Psoas muscle (tissue), 8 donors: ENCODE measurements at places on chromosomes 7 and 10. TPM values are rescaled to one million over a fixed set of nuclear protein-coding genes. Genes with fewer than 3 reads are reported as not detected.
A peak's percentile ranks its signal among the peaks of the same experiment; 100 is the strongest.

TYW1B gene
- 1.1 TPM for polyA plus RNA-seq

MRC1 gene
- polyA plus RNA-seq: 1.6 TPM

OR2A7 gene
- 0.06 TPM for polyA plus RNA-seq

LGI1 gene
- polyA plus RNA-seq: 1.4 TPM

FIGNL1 gene
- polyA plus RNA-seq: 2.7 TPM

PON1 gene
- 0.04 TPM for polyA plus RNA-seq

SHH gene
- polyA plus RNA-seq: not detected

CAMK2B gene
- 14.5 TPM for polyA plus RNA-seq

FFAR4 gene
- polyA plus RNA-seq: 0.01 TPM

CYP2C19 gene
- 0.04 TPM for polyA plus RNA-seq

- DNase-seq: peak; percentile 15
Measured at GRCh38 chr7:138837627-138838026, 39.6 kb upstream of the ATP6V0A4 start.

DNA sequence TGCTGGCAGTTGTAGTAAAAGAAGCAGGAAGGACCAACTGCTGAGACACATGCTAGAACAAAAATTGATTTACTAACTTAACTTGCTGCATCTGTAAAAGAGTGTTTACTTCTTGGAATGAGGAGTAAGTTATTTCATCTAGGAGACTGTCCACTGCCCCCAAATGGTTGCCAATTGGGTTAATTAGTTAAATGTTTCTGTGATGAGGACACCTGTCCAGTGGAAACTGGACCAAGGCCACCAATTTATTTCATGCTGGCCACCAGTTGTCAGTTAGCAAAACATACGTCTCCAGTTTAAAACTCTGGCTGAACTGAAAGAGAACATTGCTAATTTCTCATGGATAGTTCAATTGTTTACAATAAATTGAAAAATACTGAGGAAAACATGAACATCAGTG, 191.7 kb downstream of the PPP1R9A start:
- DNase-seq: no peak

DNA sequence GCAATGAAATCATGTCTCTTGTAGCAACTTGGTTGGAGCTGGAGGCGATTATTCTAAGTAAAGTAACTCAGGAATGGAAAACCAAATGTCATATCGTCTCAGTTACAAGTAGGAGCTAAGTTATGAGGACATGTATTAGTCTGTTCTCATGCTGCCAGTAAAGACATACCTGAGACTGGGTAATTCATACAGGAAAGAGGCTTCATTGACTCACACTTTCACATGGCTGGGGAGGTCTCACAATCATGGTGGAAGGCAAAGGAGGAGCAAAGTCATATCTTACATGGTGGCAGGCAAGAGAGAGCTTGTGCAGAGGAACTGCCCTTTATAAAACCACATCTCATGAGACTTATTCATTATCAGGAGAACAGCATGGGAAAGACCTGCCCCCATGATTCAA, 370.1 kb upstream of the PRKCQ start:
- no peak for DNase-seq

DNA sequence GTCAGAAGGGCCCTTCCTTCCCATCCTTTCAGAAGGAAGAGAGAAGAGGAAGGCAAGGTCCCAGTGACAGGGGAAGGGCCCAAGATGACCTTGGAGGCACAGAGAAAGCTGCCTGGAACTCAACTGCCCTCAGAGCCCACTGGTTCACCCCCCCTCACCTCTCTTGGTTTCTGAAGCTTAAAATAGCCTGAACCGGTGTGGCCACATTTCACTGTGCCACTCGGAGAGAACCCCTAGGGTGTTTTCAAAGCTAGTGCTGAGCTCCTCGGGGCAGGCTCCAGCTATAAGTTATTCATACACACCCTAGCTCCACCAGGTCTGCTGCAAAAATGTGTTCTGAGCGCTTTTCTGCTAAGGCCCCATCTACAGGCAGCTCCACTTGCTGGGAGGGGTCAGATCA, 60.9 kb upstream of the ADRB1 start:
- no peak for DNase-seq

- no peak for DNase-seq
Measured at GRCh38 chr10:14879124-14879927, 660 bp downstream of the SUV39H2 start.

- peak; percentile 20 for DNase-seq
Measured at GRCh38 chr7:158264881-158265742, 322.5 kb downstream of the PTPRN2 start.

DNA sequence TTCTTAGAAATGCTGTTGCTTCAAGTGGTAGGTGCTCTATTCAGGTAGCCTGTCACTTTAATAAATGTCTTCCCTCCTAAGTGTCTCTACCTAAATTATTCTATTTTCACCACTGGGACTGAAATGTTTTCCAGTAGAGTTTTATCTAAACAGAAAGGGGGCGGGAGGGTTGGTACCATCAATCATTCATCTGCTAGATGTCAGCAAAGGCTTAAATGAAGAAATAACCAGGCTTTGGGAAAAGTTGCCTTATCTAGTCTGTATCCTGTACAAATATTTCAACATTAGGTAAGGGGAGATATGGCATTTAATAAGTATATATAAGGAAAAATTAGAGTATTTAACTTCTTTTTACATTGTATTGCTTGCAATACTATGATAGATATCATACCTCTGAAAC, 51.8 kb downstream of the VTI1A start:
- no peak for DNase-seq

DNA sequence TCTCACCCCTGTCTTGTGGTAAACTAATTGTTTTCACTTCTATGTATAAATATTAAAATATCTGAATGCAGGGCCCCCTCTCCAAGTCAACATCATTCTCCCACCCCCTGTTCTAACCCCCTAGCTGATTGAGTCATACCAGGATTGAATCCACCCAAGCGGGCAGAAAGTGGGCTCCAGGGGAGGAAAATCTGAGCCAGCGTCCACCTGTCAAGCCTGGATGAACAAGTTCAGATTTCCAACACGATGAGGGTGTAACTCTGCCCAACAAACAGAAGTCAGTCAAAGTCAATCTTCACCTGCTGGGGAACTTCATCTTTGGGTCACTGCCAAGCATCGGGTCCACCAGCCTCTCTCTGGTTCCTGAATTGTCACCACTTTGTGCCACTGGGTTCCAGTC, 162.9 kb upstream of the CELF2 start:
- no peak for DNase-seq

- no peak for DNase-seq
Measured at GRCh38 chr10:127953876-127954275, 47.0 kb downstream of the PTPRE start.

GRCh38 chr10:22997096-22997495, 69.2 kb downstream of the ARMC3 start:
- DNase-seq: no peak

GRCh38 chr7:75638594-75639070, 100.1 kb downstream of the HIP1 start:
- DNase-seq: peak; percentile 68

DNA sequence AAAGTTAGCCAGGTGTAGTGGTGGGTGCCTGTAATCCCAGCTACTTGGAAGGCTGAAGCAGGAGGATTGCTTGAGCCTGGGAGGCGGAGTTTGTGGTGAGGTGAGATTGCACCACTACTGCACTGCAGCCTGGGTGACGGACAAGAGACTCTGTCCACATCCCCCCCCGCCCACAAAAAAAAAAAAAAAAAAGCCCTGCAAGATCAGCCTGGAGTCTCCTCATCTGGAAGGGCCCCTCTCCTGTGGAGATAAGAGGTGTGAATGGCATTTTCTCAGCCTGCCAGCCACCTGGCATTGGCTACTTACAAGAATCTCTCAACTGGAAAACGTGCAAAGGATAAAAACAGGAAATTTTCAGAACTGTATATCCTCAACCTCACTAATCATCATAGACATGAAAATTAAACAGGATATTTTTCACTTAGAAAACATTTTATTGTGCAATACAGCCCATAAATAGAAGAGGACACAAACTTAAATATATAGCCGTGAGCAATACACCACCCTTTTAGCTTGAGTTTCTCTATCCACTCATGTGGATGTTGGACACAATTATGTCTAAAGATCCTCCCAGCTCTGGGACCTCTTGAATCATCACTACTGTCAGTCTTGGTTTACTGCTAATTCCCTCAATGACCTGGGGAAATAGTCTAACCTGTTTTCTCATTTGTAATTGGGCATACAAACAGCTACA, 11.3 kb upstream of the TSPAN15 start:
- no peak for DNase-seq

DNA sequence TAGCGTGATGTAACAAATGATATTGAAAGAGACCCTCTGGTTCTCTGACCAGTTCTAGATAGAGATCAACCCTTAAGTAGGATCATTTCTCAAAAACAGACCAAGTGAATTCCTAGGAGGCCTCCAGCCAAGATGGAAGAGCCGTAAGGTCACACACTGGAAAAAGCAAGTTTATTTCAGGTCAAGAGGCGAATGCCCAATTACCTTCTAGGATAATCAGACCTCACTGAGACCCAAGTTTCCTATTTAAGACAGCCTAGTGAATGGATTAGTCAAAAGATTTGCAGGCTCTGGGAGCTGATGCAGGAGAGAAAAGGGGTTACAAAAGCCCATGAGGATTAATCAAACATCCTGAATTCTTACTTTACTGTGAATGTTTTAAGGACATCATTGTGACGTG, 486.1 kb upstream of the NRP1 start:
- no peak for DNase-seq

- peak; percentile 65 for DNase-seq
Measured at GRCh38 chr10:83539528-83540308, 599.6 kb upstream of the GHITM start.

DNA sequence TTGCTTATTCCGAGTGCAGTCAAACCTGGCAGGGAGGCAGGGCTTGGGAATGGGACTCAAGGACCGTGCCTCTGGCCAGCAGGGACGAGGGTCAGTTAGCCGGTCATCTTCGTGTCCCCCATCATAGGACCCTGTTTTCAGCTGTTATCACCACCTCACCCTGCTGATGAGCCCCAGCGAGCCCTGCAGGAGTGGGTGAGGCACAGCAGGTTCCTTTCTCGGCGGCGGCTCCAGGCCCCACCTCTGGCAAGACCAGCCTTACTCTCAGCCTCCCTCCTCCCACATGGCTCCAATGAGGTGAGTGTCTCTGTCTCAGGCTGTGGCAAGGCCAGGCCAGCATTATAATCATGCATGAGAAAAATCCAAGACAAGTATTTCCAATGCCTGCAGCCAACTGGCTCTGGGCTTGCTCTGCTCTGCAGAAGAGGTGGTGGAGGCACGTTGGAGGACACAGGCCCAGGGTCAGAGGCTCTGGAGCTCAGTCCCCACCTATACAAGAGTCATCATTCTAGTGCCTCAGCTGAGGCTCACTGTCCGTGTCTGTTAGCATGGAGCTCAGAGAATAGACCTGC, 15.7 kb downstream of the PKD1L1 start:
- DNase-seq: no peak

DNA sequence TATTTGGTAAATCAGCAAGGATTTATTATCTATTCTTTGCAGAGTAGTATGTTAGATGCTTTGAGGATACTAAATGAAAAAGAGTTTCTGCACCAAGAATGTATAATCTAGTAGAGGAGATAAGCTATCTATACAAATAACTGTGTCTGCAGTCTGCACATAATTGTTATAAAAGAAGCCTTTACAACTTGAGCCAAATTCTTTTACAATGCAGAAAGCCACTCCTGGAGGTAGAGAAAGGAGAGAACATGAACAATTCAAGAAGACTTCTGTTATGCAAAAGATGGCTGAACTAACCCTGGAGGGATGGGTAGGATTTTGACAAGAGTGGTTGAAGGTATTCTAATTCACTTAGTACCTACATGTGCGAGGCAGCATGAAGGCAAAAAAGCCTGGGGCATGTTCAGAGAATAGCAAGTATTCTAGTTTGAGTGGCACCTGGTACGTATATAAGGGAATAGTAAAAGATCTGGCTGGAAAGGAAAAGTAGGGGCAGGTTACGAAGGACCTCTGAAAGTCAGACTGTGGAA, 251.1 kb upstream of the KAT6B start:
- no peak for DNase-seq

GRCh38 chr10:124007102-124007772, 86.2 kb downstream of the CHST15 start:
- no peak for DNase-seq

- DNase-seq: no peak
Measured at GRCh38 chr10:23197416-23197861, 5.3 kb downstream of the PTF1A start.

DNA sequence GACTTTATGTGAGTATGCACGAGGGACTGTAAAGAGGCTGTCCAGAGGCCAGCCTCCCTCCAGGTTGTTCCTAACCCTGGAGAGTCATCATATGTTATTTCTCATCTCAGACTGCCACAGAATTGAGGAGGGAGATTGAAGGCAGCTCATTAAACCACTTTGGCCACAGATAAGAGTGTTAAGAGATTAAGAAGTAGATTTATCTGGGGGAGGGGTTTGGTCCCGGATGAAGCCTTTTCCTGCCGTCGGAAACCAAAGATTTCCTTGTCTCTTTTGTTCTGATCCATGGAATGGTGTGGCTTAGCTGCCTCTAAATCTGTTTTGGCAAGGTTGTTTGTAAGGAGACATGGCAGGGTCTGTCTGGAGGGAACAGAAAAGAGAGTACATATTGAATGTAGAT, 338.8 kb downstream of the AUTS2 start:
- DNase-seq: no peak

- peak; percentile 15 for DNase-seq
Measured at GRCh38 chr10:132465193-132465888, 68.3 kb downstream of the PWWP2B start.

DNA sequence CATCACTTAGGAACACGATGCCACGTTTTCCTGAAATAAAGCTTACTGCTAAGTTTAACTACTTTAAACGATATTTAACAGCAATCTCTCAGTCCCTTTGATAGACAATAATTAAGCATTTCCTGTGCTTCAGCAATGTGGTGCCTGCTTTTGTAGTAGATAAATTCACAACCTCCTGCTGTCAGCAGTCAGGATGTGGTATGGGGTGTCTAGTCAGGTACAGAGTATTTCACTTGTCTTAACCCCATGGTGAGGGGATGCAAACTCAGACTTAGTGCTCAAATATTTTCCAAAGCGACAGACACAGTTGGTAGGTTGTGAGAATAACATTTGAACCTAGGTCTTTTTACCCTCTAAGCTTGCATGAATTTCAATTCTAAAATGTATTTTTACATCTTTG, 526.2 kb upstream of the PFKP start:
- DNase-seq: no peak
